ENCODE measurements at places on chromosomes 12 and 14.

GRCh38 chr12:2101359-2101758, 48.6 kb downstream of the CACNA1C start:
- H3K27ac ChIP-seq, result peak overlapping the region; percentile 41
- H3K4me3 ChIP-seq, result no peak overlapping the region

DNA sequence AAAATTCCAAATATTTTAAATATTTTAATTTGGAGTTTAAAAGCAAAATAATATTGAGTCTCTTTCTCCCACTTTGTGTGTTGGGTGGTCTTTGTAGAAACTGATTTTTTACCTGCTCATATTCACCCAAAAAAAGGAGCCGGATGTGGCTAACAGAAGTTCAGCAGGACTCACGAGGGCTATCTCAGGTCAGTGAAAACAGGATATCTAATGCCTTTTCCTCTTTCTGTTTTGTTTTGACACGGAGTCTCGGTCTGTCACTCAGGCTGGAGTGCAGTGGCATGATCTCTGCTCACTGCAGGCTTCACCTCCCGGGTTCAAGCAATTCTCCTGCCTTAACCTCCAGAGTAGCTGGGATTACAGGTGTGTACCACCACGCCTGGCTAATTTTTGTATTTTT, 30.8 kb downstream of the COA8 start:
- no peak for DNase-seq
- H3K36me3 ChIP-seq, result peaks cover 33% of the 10 kb centered on the region

GRCh38 chr12:44848703-44849085, 27.4 kb downstream of the NELL2 start:
- H3K27ac ChIP-seq, result no peak overlapping the region
- H3K4me3 ChIP-seq, result no peak overlapping the region
- H3K27me3 ChIP-seq, result no peaks in the 10 kb centered on the region

GRCh38 chr14:56414236-56414635, 165.4 kb upstream of the TMEM260 start:
- no peaks in the 10 kb centered on the region for H3K27me3 ChIP-seq
- no peaks in the 10 kb centered on the region for H3K36me3 ChIP-seq
- DNase-seq, result no peak
- H3K27ac ChIP-seq, result no peak overlapping the region
- H3K4me1 ChIP-seq, result peaks cover 14% of the 10 kb centered on the region

GRCh38 chr12:49092086-49092815, 2.4 kb downstream of the DHH start:
- no peak for DNase-seq
- H3K4me3 ChIP-seq, result no peak overlapping the region
- H3K27me3 ChIP-seq, result no peaks in the 10 kb centered on the region
- no peak overlapping the region for H3K27ac ChIP-seq
- H3K36me3 ChIP-seq, result peaks cover 7% of the 10 kb centered on the region

GRCh38 chr12:2550561-2551411, 244.0 kb upstream of the FKBP4 start:
- H3K36me3 ChIP-seq, result peaks cover 85% of the 10 kb centered on the region
- H3K4me3 ChIP-seq, result no peak overlapping the region
- no peaks in the 10 kb centered on the region for H3K27me3 ChIP-seq
- no peak overlapping the region for H3K27ac ChIP-seq
- no peak for DNase-seq

DNA sequence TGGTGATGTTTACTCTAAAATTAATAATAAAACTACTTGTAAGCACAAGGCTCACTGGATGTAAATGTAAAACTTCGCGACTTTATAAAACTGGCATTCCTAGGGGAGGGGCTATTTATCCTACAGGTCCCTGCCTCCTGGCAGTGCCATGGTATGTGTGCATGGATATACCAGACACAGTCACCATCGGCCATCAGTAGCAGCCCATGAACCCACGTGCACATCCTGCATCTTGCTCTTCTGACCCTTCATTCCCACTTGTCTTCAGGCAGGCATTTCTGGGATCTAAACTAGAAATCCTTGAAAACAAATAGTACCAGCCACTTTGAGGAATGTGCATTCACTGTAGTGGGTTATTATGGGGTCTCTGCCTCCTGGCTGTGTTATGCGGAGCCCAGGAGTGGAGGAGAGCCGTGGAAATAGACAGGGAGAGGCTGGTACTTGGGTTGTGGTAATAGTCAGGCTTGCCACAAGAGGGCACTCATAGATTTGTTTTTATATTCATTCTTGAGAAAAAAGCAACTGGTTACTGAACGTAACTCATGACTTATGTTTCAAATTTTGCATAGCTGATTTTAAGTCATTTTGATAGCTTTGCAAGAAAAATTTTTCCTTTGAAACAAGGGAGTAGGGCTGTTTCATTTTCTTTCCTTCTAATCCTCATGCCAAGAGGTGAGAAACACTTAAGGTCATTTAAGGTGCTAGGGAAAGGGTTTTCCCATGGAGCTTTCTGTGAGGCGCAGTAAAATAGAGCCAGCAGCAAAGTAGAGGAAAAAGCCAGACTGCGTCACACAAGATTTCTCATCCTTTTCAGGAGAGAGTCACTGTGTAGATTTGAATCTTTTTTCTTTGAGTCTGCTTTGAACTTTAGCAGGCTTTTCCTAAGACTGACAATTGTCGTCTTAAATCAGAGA, 17.4 kb upstream of the GALNT16 start:
- DNase-seq, result peak; percentile 75
- H3K27ac ChIP-seq, result peak overlapping the region; percentile 30
- H3K27me3 ChIP-seq, result no peaks in the 10 kb centered on the region
- no peak overlapping the region for H3K4me3 ChIP-seq
- peaks cover 19% of the 10 kb centered on the region for H3K36me3 ChIP-seq

DNA sequence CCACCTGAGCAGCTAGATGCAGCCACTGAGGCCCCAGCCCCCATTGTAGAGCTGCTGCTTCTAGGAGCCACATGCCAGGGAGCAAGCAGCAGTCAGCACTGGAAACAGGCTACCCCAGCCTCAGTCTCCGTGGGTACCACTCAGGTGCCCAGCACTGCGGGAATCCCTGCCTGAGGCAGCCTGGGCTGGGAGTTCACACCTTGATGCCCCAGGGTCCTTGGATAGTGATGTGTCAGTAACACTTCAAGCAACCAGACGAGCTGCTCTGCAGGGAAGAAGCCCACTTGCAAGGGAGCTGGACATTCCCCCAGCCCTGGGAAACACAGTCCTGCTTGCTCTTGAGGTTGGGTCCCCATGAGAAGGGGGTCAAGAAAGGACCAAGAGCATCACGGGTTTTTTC, 90.7 kb downstream of the ZFP36L1 start:
- no peaks in the 10 kb centered on the region for H3K27me3 ChIP-seq
- peaks cover 13% of the 10 kb centered on the region for H3K4me1 ChIP-seq
- H3K27ac ChIP-seq, result no peak overlapping the region
- H3K4me3 ChIP-seq, result no peak overlapping the region
- DNase-seq, result no peak

DNA sequence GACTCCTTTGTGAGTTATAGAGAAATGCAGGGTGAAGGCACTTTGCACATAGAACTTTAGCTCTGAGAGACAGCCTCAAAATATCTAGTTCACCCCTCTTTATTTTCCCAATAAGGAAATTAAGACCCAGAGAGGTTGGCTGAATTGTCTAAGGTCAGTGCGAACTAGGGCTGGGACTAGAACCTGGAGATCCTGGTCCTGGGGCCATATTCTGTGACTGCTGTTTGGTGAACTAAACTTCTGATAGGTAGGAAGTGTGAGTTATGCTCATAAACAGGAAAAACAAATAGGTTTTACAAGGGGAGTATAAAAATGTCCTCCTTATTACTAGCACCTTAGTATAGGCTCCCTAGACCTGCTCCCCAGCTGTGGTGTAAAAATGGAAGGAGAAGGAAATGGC, 53.9 kb downstream of the DAD1 start:
- H3K4me3 ChIP-seq, result no peak overlapping the region
- no peak overlapping the region for H3K27ac ChIP-seq
- H3K27me3 ChIP-seq, result no peaks in the 10 kb centered on the region
- DNase-seq, result no peak
- no peaks in the 10 kb centered on the region for H3K4me1 ChIP-seq

DNA sequence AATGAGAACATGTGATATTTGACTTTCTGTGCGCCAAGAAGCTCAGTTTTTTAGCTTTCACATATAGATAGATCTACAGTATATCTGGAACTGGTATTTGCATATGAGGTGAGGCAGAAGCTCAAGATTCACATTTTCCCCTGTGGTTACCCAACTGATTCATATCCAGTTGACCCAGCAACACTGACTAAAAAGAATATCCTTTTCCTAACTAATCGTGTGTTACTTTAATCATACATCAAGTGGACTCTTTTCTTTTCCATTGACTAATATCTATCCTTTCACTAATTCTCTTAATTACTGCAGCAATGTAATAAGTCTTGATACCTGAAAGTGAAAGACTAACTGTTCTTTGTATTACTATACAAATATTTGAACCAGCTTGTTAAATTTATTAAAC, 236.1 kb downstream of the AEBP2 start:
- H3K36me3 ChIP-seq, result no peaks in the 10 kb centered on the region
- no peaks in the 10 kb centered on the region for H3K27me3 ChIP-seq
- peaks cover 3% of the 10 kb centered on the region for H3K4me1 ChIP-seq
- no peak overlapping the region for H3K27ac ChIP-seq
- no peak for DNase-seq

GRCh38 chr14:83147006-83147405, 1613.4 kb upstream of the SEL1L start:
- H3K36me3 ChIP-seq, result no peaks in the 10 kb centered on the region
- H3K27me3 ChIP-seq, result no peaks in the 10 kb centered on the region
- no peaks in the 10 kb centered on the region for H3K4me1 ChIP-seq
- H3K27ac ChIP-seq, result no peak overlapping the region

DNA sequence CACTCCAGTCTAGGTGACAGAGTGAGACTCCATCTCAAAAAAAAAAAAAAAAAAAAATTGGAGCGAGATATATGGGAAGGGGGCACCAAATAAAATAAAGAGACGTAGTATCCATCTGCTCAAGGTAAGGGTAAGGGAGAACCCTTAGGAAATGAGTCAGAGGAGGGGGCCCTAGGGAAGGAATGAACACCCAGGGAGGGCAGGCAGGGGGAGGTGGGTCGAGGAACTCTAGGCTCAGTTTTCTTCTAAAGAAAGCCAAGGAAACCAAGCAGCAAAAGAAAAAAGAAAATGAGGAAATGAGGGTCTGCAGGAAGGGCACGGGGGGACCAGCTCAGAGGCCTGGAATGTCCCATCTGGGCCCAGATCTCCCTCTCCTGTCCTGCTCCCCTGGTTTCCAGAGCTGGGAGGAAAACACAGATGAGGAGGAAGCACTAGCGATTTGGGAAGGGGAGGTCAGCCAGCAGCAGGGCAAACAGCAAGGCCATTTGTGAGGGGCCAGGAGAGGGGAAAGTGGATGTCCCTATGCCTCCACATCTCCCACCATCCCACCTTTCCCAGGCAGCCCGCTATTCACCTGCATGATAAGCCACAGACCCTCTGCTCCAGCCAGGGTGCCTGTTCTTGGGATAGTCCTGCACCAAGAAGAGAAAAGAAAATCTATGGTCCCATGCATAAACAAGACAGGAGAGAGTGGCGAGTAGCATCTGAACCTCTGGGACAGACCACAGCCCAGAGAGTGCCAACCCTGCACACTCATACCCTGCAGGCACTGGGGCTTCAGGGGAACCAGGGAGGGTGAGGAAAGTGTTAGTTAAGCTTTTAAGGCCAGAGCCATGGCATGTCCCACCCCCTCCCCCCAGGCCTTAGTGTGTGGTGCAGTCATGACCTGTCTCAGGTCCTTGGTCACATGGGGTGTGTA, 11.9 kb downstream of the SPRYD3 start:
- H3K4me3 ChIP-seq, result no peak overlapping the region
- peaks cover 98% of the 10 kb centered on the region for H3K4me1 ChIP-seq
- no peaks in the 10 kb centered on the region for H3K27me3 ChIP-seq
- H3K36me3 ChIP-seq, result peaks cover 24% of the 10 kb centered on the region
- H3K27ac ChIP-seq, result peak overlapping the region; percentile 93

DNA sequence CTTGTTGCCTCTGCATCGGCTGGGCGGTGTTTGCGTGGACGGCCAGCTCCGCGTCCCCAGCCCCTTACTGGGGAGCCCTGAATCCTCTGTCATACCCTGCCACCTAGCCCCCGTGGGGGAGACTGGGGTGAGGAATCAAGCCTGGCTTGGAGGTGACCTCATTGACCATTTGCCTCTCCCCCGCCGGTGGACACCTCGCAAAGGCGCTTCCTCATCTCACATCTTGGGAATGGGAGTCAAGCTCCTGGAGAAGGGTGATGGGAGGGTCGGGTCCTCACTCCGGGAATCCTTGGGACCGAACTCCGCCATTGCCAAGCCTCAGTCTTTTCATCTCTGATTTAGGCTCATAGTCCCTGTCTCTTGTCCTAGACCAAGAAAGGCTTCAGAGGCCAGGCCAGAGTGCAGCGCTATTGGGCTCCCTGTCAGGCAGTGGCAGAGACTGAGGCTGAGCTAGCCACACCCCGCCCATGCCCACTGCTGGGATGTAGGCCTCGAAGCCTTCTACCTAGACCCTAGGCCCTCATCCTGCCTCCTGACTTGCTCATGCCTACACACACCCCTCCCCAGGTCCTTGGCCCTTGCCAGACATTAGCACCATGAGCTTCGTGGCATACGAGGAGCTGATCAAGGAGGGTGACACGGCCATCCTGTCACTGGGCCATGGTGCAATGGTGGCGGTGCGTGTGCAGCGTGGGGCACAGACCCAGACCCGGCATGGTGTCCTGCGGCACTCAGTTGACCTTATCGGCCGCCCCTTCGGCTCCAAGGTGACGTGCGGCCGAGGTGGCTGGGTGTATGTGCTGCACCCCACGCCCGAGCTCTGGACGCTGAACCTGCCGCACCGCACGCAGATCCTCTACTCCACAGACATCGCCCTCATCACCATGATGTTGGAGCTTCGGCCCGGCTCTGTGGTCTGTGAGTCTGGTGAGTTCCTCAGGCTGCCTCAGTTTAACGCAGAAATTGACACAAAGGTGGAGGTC, 678 bp downstream of the TRMT61A start:
- DNase-seq, result peak; percentile 71
- H3K27ac ChIP-seq, result peak overlapping the region; percentile 86
- no peaks in the 10 kb centered on the region for H3K27me3 ChIP-seq
- peaks cover 58% of the 10 kb centered on the region for H3K4me1 ChIP-seq

DNA sequence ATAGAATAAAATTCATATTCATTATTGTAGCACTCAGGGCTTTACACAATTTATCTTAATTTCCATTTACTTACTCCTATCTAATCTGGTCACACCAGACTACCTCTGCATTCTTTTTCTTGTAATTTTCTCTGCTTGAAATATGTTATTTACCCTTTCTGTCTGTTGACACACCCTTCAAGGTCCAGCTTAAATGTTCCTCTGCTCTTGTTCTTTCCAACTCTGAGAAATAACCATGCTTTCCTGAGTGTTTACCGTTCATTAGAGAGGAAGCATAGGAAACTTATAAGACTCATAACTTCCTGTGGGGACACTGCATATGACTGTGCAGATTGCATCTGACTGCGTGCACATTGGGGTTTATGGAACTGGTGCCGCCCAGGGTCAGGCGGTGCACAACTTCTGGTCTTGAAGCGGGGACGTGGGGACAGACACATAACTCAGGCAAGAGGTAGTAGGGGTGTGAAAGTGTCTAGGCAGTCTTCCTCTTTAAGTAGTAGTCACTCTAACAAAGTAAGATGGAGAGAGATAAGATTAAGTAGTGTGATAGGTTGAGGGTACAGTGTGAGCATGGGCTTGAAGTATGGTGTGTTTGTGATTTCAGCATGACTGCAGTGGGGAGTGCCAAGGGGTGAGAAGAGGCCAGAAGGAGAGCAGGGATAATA, 42.6 kb upstream of the FOXJ2 start:
- no peaks in the 10 kb centered on the region for H3K27me3 ChIP-seq
- no peak overlapping the region for H3K4me3 ChIP-seq
- no peaks in the 10 kb centered on the region for H3K36me3 ChIP-seq
- DNase-seq, result peak; percentile 63
- H3K27ac ChIP-seq, result no peak overlapping the region
- H3K4me1 ChIP-seq, result no peaks in the 10 kb centered on the region

All from tibial artery (tissue), 4 donors.